ENCODE measurements at places on chromosomes 16 and 17. TPM values are rescaled to one million over a fixed set of nuclear protein-coding genes. Genes with fewer than 3 reads are reported as not detected.

KCNJ18 gene
- total RNA-seq = not detected

TBC1D3 gene
- total RNA-seq = not detected

BRICD5 gene
- 0.67 TPM for total RNA-seq

KREMEN2 gene
- total RNA-seq = 0.33 TPM

AANAT gene
- not detected for total RNA-seq

YPEL2 gene
- 2.2 TPM for total RNA-seq

ABCC12 gene
- total RNA-seq = not detected
